ENCODE measurements at places on chromosomes 6 and 20. TPM values are rescaled to one million over a fixed set of nuclear protein-coding genes. Genes with fewer than 3 reads are reported as not detected.

Gene GFRAL
- not detected for total RNA-seq

Gene SUN5
- total RNA-seq = not detected

Gene PARD6B
- total RNA-seq = 26.6 TPM

Gene TAPBP
- 32.3 TPM for total RNA-seq

Gene CCN6
- total RNA-seq = not detected

Gene PACSIN1
- total RNA-seq = not detected

Gene ISM1
- 0.90 TPM for total RNA-seq

Gene KIAA1755
- 0.04 TPM for total RNA-seq

Gene THBS2
- total RNA-seq = 0.08 TPM

Gene LY6G6F
- total RNA-seq = not detected

Gene AIF1
- total RNA-seq = not detected

Gene NKX2-2
- total RNA-seq = not detected

Gene DEFB132
- not detected for total RNA-seq

Gene SMLR1
- 104 TPM for total RNA-seq

Gene SPATA25
- total RNA-seq = 7.6 TPM

Gene GSTA1
- 282 TPM for total RNA-seq

Gene PHACTR2
- total RNA-seq = 39.1 TPM

Gene HLA-DOA
- 0.09 TPM for total RNA-seq

Gene SLC22A16
- not detected for total RNA-seq

Gene TRIM10
- total RNA-seq = 4.5 TPM

Gene MSH5
- total RNA-seq = 2.5 TPM

Gene UNC93A
- 8.3 TPM for total RNA-seq

Gene PRR18
- 0.04 TPM for total RNA-seq

Gene SLC4A11
- 3.9 TPM for total RNA-seq

Gene ENPP1
- total RNA-seq = 56.5 TPM

Gene WFDC13
- total RNA-seq = not detected

Gene HTR1E
- total RNA-seq = not detected

Gene ANGPT4
- total RNA-seq = not detected

Gene OPRM1
- not detected for total RNA-seq

Gene RBBP8NL
- 0.86 TPM for total RNA-seq

Gene MROH8
- 5.5 TPM for total RNA-seq

All from HepG2 (cell line).